ENCODE measurements at places on chromosomes 1 and 21.

GRCh38 chr1:93483606-93484005, 35.7 kb downstream of the FNBP1L start:
- DNase-seq: no peak

- no peak for DNase-seq
Observed at GRCh38 chr1:8911416-8912309, 33.2 kb upstream of the ENO1 start.

DNA sequence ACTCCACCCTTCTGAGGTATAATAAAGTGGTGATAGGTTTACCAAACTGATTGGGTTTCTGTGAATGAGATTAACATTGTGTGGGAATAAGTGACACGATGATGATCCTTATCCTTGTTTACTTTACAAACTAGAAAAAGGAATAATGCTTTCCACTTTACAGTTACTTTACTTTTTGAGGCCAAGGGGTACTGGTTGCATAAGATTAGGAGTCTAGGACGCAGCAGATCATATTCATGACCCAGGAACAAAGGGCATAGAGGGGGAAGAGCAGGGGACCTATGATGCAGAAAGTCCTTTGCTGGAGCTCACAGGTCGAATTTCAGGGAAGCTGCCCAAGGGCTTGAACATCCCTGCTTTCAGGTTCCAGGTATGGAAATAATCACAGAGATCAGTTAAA, 20.4 kb downstream of the FGGY start:
- DNase-seq: no peak

DNA sequence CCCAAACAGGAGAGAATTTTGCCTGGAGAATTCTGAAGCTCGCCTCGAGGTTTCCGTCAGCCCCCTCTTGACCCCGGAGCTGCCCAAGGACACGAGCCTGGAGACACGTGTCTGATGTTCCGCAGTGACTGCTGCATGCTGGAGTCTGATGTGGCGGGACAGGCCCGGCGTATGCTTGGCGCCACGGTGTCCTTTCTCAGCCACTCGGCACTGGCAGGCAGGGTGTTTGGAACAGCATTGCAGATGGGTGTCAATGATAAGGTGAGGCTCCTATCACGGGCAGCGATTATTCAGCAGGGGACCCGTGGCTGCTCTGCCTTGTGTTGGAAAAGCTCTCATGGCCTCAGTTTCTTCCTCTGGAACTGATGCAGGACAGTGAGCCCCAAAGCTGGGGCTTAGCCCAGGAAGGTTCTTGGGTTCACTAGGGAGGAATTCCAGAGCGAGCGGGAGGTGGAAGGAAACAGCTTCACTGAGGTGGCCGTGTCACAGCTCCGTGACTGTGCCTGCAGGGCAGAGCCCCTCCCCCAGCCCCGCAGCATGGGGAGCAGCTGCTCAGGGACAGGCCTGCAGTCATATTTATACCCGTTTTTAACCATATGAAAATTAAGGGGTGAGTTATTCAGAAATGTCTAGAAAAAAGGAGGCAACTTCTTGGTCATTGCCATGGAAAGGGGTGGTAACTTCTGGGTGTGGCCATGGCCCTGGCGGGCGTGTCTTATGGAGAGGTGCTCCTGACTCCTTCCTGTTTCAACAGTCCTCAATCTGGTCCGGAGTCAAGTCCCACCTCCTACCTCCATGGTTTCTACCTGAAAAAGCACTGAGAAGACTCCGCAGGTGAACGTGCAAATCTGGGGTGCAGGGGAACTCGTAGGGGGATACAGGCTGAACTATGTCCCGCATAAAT, 123.4 kb downstream of the SIK1 start:
- DNase-seq: no peak

- no peak for DNase-seq
Observed at GRCh38 chr1:103457886-103458455, 67.5 kb upstream of the RNPC3 start.

DNA sequence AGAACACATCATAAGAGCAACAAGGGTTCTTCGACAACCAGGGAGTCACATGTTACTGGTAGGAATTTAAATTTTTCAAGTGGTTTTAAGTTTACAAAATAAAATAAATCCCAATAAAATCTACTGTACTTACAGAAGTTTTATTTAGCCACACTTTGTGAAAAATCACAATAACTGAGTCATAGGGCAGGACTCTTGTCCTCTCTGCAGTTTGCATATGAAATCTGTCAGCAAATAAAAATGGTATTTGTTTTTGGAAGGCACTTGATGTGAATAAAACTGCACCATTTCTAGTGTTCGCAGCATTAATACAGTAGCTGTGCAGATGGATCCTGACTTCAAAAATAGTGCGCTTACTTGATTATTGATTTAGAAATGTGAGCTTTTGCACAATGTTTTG, 150.4 kb downstream of the LBR start:
- no peak for DNase-seq

DNA sequence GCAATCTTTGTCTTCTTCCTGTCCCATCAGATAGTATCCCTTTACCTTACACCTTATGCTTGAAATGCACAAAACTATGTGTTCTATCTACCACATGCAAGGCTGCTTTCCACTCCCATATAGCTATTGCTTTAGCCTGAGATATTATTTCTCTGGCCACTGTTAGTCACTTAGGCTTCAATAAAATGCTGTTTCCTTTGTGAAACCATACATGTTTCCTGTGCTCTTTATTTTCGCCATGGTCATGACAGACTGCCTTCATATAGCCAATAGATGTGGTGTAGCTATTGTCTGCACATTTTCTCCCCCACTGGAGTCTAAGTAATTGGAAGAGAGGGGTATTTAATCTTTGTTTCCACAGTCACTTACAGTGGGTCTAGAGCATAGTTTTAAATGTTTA, 108.4 kb downstream of the GREM2 start:
- no peak for DNase-seq

DNA sequence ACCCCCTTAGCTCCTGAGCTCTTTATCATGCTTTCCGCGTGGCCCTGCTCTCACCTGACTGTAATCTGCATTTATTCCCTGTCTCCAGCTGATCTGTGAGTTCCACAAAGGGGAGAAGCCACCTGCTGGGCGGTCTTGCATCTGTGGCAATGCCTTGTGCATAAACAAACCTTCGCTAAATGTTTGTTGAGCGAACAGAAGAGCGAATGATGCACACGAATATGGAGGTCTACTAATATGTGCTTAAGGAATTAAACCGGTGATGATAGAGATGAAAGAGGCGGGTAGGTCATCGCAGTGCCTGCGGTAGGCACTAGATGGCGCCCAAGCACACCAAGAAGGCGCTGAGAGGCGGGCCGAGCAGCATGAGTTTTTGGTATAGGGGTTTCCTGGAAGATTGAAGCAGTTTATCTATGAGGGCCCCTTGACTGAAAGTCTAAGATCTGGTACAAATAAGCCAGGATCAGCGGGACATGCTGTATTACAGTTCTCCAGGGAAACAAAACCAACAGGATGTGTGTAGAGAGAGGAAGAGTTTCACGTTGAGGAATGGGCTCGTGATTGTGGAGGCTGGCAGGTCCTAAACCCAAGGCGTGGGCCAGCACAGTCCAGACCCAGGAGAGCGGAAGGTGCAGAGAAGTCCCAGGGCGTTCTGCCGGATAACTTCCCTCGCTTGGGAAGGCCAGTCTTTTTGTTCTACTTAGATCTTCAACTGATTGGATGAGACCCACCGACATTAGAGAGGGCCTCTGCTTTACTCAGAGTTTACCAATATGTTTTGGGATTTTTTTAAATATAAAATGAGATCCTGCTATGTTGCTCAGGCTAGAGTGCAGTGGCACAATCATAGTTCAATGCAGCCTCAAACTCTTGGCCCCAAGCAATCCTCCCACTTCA, 34.7 kb downstream of the TOMM20 start:
- no peak for DNase-seq

- no peak for DNase-seq
Observed at GRCh38 chr1:89065079-89065868, at the start of gene GBP1. GBP1 (minus strand) TSS chr1:89065208; CDS start chr1:89063234, 1,974 bp downstream.

GRCh38 chr1:9369964-9370788, 77.5 kb downstream of the SPSB1 start:
- no peak for DNase-seq

GRCh38 chr1:97201641-97202040, 480.1 kb downstream of the PTBP2 start:
- DNase-seq: no peak

DNA sequence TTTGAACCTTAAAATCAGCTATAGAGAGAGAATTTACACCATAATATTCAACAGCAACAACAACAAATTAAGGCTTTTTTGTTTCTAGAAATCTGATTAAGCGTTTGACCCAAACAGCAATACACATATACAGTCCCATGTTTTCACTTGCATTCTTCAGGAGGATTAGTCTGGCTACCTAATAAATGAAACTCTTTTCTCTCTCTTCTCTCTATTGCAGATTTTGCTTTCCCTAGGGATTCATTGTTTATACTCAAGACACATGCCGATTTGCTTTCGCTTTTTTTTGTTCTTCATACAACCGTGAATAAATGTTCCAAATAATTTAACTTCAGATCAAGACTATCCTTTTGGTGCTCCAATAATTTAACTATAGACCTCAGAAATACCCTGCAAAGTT, 162.4 kb upstream of the PTBP2 start:
- no peak for DNase-seq

DNA sequence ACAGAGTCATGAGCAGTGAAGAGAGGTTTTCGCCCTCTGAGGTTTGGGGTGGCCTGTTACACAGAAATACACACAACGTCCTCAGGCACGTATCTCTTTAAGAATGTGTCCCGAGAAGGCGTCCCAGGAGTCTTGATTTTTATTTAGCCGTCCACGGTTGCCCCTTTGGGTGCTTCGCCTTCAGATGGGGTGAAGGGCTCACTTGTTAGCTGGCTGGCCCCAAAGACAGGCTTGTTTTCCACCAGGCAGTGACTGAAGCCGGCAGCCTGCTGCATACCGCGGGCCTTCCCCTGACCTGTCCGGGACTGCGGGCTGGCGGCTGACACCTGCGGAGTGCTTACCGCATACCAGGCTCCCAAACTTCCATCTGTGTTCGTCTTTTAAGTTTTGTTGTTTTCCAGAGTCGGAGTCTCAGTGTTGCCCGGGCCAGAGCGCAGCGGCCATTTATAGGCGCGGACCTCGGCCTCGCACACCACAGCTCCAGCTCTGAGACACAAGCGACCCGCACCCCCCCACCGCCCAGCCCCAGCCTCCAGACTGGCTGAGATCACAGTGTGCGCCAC, 1.6 kb upstream of the ADARB1 start:
- no peak for DNase-seq

DNA sequence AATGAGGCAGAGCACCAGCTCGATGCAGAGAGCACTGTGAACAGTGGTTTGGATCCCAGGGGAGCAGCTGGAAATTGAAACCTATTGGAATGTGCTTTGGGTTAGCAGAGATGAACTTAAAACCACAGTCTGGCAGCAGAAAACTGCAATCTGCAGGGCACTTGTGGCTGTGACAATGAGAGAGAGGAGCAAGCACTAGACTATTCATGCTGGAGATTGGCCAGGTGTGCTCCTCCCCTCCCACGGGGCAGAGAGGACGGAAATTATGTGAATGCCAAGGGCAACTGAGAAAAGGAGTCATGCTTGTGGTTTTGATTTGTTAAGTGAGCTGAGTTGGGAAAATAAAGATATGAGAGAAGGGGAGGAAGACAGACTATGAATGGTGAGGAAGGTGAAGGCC, 38.1 kb downstream of the HSD3B2 start:
- DNase-seq: no peak

GRCh38 chr1:194013561-194013960, 827.1 kb upstream of the B3GALT2 start:
- DNase-seq: no peak

- DNase-seq: no peak
Observed at GRCh38 chr1:61406467-61406866, 318.5 kb downstream of the TM2D1 start.

GRCh38 chr1:83631851-83632250, 367.1 kb downstream of the TTLL7 start:
- no peak for DNase-seq
